ENCODE measurements at places on chromosomes 2 and 18.

GRCh38 chr2:67828066-67828465 lies 234.7 kb downstream of the C1D start:
- peak; percentile 76 for DNase-seq

GRCh38 chr2:11004199-11004598 lies 92.5 kb downstream of the KCNF1 start:
- no peak for DNase-seq

GRCh38 chr2:46495231-46496030 lies 16.1 kb downstream of the TMEM247 start:
- no peak for DNase-seq

GRCh38 chr18:32776561-32776960 lies 3.7 kb upstream of the KLHL14 start:
- DNase-seq, result no peak

GRCh38 chr2:215711471-215712034 lies 275.7 kb upstream of the FN1 start:
- DNase-seq, result no peak

DNA sequence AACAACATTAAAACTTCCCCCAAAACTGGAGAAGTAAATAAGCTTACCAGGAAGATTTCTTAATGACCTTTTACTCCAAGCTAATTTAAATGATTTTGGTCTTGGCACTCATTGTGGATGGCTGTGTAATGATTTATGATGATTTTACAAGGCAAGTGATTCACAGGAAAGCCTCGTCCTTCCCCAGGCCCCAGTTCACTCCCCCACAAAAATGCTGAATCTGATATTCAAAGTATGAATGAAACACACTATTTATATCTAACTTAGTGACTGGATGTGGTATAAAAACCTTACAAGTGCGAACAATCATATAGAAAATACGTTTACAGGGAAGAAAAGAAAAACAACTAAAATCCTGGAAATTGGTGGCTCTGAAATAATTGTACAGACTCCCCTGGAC lies 49.8 kb downstream of the ZNF516 start:
- DNase-seq, result no peak

GRCh38 chr2:20209373-20210109 lies 15.4 kb downstream of the SDC1 start:
- DNase-seq, result no peak

- DNase-seq, result no peak
Measured at GRCh38 chr2:206075113-206075512, 10.9 kb downstream of the INO80D start.

DNA sequence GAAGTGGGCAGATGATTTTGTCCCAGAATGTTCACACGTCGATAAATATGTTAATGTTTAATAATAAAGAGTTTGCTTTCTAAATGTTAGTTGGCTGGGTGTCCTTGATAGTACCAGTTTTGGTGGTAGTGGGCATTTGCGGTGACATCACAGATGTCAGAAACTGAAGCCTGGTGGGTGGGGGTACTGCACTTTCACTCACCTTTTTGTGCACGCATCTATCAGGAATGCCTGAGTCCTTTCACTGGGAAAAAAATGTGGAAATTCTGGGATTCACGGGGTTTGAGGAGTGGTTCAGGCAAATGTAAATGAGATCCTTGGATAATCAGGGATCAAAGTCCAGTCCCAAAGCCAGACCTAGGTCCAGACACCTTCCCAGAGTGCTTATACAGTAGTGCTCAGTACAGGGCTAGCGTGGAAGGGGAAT lies 3.2 kb downstream of the EPAS1 start:
- no peak for DNase-seq

DNA sequence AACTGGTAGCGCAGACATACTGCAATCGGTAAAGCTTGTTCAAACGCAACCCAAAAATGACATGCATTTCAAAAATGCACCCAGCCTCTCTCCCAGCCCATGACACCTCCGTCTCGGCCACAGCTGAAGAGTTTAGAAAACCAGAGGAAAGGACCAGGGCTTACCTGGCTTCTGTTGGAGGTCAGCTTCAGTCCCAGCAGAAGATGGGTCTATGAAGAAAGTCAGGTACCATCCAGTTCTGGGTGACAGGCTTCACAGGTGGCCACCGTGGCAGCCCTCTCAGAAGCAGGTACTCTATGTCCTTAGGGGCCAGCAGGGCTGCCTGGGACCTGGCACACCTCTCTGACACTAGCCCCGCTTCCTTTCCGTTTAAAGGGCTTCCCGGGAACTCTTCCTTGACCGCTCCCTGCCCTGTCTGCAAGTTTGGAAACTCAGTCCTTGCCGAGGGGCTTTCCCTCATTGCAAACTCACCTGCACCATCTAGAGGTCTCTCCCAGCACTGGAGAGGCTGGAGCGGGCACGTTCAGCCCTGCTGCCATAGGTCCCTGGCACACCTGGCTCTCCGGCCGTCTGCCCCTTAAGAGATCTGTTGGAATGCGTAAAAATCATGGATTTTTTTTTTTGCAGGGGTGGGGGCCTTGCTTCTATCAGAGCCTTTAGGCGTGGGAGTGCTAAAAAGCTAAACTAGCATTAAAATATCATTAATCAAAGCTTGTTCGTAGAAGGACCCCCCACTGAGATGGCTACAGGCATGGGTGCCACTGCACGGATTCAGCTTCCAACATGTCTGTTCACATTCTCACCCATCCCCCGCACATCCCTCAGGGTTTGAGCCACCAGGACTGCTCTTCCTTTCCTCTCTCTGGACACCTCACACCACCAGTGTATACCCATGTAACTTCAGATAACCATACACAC lies at the start of gene EDAR:
Gene EDAR (minus strand): TSS at position 425 of the 918 bp plus-strand sequence. CDS start 58,206 bp downstream, outside the sequence.
- DNase-seq, result peak; percentile 10

DNA sequence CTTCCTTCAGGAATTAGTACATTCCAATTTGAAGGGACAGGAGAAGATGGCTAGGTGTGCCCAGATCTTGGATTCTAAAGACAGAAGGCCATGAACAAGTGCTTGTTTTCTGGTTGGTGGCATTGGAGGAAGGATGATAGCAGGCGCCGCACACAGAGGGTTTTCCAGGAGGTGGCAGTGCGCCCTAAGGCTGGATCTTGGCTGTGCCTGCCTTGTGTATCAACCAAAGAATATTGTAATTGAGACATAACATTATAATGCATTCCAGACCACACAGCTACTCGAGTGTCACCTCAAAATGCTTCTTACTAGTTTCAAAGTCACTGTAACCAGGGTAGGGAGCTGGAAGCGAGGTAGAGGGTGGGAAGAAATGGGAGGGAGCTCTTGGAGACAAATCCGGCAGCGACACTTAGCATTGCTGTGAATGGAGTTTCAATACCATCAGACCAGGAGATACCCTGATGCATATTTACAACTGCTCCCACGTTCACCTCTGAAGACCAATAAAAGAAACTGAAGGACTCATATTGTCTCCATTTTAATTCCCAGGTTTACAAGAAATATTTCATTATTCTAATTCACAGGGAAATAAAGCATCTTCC lies 42.5 kb downstream of the CPO start:
- DNase-seq, result peak; percentile 52

DNA sequence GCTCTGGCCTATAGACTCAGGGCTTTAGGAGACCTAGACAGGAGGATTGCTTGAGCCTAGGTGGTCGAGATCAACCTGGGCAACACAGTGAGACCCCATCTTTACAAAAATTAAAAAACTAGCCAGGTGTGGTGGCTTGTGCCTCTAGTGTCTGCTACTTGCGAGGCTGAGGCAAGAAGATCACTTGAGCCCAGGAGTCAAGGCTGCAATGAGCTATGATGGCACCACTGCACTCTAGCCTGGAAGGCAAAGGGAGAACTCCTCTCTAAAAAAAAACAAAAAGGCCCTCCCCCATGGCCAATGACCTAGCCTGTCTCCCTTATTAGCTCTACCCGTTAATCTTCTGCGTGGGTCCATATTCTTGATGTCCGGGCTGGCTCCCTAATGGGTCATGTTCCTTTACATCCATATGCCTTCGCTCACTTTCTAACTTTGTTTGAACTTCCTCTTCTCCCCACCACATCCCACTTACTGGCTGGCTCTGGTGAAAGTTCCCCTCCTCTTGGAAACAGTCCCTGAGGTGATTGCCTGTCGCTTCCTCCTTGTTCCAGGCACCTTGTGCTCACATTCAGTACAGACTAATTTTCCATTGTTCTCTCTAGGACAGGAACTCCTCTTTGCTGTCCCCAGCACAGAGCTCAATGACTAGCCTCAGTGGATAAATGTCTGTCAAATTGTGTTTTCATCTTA lies 103.0 kb downstream of the AFF3 start:
- DNase-seq, result no peak

- no peak for DNase-seq
Measured at GRCh38 chr18:80201739-80202138, 45.6 kb downstream of the PARD6G start.

GRCh38 chr2:68569604-68570003 lies 73.8 kb upstream of the PROKR1 start:
- DNase-seq, result no peak

- peak; percentile 25 for DNase-seq
Measured at GRCh38 chr2:69559442-69560146, 83.9 kb downstream of the AAK1 start.

DNA sequence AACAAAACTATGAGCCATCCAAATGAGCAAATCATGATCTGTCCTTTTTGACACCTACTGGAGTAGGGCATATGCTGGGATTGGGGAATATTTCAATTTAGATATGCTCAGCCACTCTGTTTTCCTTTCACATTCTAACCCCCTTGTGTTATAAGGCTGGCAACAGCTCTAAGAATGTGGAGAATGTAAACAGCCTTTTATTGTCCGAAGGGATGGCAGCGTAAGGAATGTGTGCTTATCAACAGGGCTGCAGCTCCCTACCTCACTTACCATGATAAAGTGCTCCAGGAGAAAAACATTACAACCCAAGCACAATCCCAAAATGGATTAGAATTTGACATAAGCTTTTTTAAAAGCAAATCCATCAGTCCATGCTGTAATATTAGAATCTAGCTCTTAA lies 2.2 kb downstream of the NXPH2 start:
- no peak for DNase-seq

DNA sequence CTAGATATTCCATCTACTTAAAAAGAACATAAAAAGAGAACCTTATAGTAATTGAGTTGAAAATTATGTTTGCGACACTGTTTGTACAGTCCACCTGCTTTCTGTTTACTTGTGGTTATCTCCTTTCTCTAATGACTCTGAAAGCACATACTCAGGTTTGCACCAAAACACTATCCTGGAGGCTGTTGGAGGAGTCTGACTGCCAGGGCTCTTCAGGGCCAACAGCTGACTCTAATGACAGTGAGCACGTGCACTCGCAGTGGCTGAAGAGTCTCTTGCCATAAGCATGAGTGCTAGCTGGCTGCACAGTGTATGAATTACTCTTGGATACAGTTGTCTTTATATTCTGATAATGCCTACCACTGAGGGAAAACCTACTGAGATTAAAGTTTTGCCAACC lies 16.7 kb upstream of the GLS start:
- peak; percentile 97 for DNase-seq

DNA sequence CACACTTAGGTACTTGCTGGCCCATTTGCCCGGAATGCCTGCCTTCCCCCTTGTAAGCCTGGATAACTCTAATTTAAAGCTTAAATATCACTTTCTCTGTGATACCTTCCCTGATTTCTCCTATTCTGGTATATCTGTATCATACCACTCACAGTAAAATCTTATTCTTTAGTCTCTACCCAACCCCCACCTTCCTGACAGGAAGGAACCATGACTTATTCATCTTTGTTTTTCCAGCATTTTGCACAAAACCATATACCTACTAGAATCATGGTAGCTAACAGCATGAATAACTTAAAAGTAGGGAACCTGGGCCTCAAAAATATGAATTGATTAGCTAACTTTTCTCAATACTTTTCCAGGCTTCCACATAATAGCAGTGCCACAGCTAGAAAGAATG lies 111.5 kb downstream of the GFPT1 start:
- DNase-seq, result no peak

- DNase-seq, result no peak
Measured at GRCh38 chr2:208671886-208672680, 265.5 kb downstream of the PTH2R start.

- DNase-seq, result no peak
Measured at GRCh38 chr2:221109552-221109951, 462.6 kb downstream of the EPHA4 start.

GRCh38 chr2:218962859-218963492 lies 3.5 kb downstream of the CDK5R2 start:
- peak; percentile 97 for DNase-seq

DNA sequence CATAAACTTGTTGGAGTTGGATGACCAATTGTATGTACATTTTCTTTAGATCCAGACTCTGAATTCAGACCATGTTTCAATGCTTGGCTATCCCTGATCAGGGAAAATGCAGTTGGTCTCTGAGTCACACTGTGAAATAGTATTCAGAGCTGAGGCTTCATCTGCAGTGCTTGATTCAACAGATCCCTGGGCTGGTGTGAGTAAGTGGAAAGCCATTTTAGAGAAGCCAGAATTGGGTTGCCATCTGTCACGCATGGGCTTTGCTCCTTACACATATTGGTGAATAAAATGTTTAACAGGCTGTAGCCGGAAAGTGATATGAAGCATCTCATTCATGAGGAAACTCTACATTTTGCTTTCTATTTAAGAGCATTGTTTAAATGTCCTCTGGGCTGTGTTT lies 50.0 kb upstream of the ACYP2 start:
- DNase-seq, result no peak

DNA sequence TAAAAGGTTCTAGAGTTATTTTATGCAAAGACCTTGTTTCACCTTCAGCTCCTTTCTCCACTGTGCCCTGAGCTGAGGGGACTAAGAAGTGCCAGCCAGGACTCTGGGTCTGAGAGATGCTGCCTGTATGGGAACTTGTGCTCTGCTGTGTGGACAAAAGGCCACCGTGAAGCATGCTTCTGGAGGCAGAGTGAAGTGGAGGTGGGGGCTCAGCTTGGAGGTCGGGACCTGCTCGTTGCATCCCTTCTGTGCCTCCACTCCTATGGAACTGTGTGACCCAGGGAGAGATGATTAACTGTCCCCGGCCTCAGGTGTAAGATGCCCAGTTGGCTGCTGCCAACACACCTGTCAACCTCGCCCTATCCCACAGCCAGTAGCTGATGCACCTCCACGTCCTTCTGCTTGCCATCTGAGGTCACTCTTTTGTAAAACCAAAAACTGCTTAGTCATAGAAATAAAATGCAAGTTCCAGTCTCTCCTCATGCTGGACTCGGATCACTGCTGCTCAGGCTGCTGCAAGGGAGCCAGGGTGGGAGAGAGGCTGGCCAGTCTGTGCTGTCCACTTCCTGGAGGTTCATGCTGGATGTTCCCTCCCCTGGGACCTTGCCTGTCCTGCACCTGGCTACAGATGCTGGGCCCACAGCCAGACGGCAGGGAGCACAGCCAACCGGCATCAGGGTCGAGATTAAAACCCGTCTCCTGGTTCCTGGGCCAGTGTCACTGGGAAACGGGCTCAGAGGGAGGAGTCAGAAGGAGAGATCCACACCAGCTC lies 113.2 kb downstream of the ACKR3 start:
- DNase-seq, result no peak

Measured in NCI-H2029 (cell line).